ENCODE measurements at places on chromosomes 3 and 15.

DNA sequence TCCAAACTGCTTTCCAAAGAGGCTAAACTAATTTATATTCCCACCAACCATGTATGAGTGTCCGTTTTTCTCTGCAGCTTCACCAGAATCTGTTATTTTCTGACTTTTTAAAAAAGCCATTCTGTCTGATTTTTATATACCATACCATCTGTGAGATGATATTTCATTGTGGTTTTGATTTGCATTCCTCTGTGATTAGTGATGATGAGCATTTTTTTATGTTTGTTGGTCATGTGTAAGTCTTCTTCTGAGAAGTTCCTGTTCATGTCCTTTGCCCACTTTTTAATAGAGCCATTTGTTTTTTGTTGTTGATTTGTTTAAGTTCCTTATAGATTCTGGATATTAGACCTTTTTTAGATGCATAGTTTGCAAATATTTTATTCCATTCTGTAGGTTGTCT, 179.4 kb upstream of the ALCAM start:
- DNase-seq = no peak

GRCh38 chr15:75154461-75155062, 47.1 kb upstream of the C15orf39 start:
- DNase-seq = no peak

DNA sequence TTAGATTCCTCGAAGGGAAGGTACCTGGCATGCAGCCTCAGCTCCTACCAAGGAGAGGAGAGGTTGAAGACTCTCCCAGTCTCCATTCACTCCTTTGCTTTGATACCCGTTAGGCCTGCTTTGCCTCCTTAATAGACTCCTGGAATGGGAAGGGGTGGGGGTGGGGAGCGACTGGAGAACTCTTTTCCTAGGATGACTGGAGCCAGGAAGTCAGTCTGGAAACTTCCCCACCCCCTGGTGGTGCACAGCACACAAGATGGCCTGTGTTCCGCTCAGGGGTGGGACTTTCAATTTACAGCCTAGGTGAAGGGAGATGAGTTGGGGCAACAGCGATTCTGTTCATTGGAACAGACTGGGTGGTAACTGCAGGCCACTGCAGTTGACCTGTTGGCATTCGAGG, 21.4 kb upstream of the CELF6 start:
- DNase-seq = no peak

DNA sequence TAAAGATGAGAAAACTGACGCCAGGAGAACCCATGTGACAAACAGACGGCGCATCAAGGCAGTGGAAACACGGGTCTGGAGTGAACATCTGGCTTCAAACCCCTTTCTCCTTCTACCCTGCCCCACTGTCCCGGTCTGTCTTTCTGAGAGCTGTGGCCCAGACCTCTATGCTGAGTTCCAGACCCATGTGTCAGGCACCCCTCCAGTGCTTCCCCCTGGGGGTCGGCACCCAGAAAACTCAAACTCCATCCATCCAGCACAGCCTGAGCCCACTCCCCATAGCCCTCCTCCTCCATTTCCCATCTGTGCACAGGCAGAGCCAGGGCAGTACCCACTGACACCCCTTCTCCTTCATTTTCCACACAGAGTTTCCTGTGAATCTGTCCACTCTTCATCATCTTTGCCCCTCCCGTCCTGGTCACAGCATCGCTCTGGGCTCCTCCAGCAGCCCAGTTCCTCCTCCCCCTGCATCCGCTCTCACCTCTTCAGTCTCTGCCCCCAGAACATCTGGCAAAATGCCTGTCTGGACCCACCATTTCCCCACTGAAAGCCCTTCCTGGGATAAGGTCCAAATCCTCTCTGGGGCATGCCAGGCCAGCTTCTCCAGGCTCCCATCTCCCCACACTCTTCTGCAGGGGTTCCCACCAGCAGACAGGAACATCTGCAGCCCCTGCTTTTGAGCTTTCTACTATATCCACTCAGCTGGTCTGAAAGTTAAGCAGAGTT, 2.9 kb downstream of the FAM240A start:
- no peak for DNase-seq

GRCh38 chr3:16849229-16849628, 35.5 kb upstream of the PLCL2 start:
- no peak for DNase-seq

DNA sequence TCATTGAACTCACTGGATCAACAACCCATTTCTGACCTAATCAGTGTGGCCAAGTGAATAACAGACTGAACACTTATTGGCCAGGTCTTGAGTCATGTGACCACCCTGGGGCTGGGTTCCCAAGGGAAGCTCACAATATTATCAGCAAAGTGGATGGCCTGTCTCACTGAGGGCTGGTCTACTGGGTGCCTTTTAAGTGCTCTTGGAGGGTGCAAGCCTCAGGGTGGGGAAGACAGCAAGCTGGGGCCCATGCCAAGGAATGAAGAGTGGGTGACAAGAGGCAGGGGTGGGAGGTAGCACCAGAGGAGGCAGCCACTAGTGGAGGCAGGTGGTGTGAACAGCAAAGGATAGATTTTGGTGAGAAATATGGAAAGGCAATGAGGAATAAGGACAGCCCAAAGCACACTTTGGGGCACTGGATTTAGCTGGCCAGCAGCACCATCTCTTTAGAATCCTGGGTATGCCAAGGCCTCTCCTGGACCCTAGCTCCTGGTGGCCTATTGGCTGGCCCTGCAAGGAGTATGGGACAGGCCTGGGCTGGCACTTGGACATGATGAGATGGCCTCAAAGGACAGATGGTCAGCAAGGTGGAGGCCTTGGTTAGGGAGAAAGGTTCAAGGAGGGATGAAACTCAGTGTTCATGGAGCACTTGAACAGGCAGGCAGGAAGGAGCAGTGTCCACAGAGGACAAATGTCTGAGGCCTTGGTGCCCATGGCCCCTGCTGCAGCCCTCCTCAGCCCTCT, 34.2 kb downstream of the HMCES start:
- no peak for DNase-seq

- no peak for DNase-seq
Measured at GRCh38 chr3:37945156-37945806, 45.3 kb upstream of the VILL start.

DNA sequence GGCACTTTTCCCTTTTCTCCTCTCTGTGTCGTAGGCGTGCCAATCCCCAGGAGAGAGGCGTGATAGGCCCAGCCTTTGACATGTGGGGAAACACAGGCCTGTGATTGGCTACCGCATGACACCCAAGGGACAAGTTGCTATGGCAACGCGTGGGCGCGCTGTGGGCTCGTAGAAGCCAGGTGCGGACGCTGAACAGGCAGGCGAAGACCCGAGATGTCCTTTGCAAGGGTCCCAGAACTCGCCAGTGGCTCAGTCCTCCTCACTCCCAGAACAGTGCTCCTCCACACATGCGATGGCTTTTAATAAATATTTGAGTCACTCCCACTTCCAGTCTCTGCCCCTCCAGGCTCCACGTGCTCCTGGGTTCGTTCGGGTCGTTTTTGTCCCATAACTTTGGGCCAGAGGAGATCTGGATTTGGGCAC, 4.2 kb downstream of the SLC51B start:
- DNase-seq = peak; percentile 78

DNA sequence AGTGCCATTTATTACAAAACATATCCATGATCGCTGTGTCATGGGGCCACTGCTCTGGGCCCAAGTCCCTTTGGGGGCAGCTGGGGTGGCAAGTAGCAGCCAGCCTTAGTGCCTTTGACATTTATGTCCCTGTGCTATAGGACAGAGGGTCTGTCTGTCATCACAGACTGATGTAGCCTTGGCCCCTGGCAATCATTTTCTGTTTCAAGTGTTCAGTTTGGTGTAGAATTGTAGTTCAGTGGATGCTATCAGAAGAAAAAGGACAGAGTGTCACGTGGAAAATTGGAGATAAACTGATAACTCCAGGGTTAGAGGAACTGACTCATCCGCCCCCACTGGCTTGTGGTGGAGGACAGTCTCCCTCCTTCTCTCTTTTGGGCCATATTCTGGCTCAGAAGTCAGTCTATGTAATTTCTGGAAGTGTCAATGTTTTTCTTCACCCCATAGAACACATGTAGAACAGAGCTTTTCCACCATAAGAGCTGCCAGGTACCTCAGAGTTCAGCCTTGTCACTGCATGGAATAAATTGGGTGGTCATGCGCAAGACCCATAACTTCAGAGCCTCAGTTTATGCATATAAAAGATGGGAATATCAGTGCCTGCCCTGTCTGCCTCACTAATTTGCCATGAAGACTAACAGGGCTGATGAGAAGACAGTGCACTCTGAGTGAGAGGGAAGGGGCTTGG, 4.5 kb upstream of the MRPS22 start:
- no peak for DNase-seq

GRCh38 chr3:123431658-123432324, 17.1 kb downstream of the ADCY5 start:
- DNase-seq = no peak
